Foreskin fibroblast (primary cell): ENCODE measurements at places on chromosomes 4 and X.

- DNase-seq: no peak
Observed at GRCh38 chr4:17635056-17635455, 20.6 kb downstream of the MED28 start.

- DNase-seq: peak; percentile 22
Observed at GRCh38 chr4:167838686-167839085, 253.7 kb upstream of the ANXA10 start.

- no peak for DNase-seq
Observed at GRCh38 chr4:53274609-53275268, 91.1 kb downstream of the SCFD2 start.

DNA sequence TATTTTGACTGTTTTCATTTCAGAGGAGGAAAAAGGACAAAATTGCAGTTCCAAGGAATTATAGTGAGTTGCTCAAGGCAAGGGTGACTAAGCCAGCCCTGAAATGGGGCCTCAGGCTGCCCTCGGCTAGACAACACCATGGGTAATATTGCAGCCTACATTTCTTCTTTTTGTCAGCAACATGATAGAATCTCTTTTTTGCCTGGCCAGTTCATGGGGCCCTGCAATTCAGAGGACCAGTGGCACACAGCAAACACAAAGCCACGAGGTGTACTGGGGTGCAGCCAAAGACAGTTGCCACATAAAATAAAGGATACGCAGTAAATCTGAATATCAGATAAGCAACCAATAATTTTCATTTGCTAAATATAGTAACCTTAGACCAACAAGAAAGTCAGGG, 41.8 kb downstream of the RBM47 start:
- DNase-seq: peak; percentile 38

DNA sequence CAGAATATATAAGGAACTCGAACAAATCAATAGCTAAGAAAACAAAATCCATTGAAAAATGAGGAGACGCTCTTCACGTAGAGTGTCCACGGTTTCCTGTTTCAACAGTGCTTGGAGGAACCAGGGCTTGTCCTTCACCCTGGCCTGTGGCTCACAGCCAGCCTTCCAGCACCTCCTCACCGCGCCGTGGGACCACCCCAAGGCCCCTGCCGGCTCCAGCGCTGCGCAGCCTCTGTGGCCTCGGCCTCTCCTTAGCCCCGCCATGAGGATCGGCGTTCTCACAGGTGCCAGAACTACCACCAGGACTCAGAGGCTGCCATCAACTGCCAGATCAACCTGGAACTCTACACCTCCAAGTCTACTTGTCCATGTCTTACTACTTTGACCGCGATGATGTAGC, 52.5 kb upstream of the CTSO start:
- DNase-seq: no peak

GRCh38 chr4:68404153-68404552, 43.1 kb upstream of the TMPRSS11E start:
- no peak for DNase-seq

GRCh38 chr4:52600275-52600674, 58.8 kb downstream of the USP46 start:
- no peak for DNase-seq

- no peak for DNase-seq
Observed at GRCh38 chr4:168993714-168994510, 16.1 kb downstream of the CBR4 start.
